Brain (organoid and tissue), 16 donors: ENCODE measurements at places on chromosomes 7 and 10.

- no peak for DNase-seq
These were observed 25.0 kb downstream of the EGFR start for GRCh38 chr7:55043691-55044370.

- DNase-seq, result no peak
These were observed 16.4 kb downstream of the ARL4A start for GRCh38 chr7:12703881-12704280.

DNA sequence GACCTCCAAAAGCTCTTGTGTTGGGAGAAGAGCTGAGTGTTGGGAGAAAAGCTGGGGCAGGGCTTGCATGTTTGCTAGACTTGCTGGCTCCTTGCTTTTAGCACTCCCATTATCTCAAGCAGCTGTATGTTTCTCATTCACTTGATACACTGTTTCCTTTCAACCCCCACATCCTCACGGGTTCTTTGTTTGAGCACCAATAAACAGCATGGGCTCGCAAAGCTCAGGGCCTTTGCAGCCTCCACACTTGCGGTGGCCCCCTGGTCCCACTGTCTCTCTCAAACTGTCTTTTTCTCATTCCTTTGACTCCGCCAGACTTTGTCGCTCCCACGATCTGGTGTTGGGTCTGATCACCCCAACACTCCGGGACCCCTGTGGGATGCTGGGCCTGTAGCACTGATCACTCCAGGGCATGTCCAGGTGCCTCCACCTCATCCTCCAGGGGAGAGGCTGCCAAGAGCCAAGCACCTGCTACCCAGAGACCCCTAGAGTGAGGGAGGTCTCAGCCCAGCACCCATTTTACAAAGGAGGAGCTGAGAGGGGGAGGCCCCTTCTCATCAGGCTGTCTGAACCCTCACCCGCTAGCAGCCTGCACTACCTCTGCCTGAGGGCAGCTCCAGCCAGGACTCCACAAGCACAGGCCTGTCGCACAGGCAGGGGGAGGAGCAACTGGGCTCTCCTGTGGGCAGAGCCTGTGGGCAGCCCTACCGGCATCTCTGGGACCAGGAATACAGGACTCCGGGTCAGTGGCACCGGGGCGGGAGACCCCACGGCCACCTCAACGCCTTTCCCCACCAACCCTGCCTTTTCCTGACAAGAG is 49.1 kb upstream of the MSMB start:
- DNase-seq, result no peak

DNA sequence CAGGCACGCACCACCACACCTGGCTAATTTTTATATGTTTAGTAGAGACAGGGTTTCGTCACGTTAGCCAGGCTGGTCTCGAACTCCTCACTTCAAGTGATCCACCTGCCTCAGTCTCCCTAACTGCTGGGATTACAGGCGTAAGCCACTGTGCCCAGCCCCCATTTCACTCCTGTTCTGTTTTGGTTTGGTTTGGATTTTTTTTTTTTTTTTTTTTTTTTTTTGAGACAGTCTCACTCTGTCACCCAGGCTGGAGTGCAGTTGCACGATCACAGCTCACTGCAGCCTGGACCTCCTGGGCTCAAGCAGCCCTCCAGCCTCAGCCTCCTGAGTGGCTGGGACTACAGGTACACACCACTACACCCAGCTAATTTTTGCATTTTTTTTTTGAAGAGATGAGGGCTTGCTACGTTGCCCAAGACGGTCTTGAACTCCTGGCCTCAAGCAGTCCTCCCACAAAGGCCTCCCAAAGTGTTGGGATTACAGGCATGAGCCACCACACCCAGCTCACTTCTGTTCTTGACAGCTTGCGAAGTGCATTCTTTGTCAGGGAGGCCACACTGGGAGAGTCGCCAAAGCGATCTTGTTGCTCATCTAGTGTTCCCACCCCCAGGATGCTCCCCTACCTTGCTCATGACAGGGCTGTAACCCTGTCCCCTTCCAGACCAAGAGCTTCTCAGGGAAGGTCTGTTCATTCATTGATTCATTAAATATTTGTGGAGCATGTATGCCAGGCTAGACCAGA is 229.1 kb downstream of the CUX1 start:
- no peak for DNase-seq

- DNase-seq, result no peak
These were observed 123.7 kb downstream of the VIPR2 start for GRCh38 chr7:159020987-159021386.

DNA sequence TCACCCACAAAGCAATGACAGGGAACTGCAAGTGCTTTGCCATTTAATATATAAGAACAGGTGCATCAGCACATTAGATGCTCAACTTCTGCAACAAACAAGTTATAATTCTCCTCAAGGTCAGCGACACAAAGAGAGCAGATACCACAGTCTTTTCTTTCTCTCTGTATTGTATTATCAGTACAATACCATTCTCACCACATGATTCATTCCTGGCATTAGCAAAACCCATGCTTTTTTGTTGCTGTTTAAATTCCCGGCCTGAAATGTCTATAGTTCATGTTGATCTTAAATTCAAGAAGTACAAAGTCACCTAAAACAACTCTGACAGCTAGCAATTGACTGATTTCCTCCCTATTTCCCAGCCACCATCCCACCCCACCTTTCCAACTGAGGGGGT is 111.8 kb upstream of the FEZF1 start:
- no peak for DNase-seq

GRCh38 chr10:109374215-109374614 is 549.1 kb downstream of the XPNPEP1 start:
- DNase-seq, result no peak

- no peak for DNase-seq
These were observed 10.5 kb downstream of the POLR1F start for GRCh38 chr7:19698331-19698730.

DNA sequence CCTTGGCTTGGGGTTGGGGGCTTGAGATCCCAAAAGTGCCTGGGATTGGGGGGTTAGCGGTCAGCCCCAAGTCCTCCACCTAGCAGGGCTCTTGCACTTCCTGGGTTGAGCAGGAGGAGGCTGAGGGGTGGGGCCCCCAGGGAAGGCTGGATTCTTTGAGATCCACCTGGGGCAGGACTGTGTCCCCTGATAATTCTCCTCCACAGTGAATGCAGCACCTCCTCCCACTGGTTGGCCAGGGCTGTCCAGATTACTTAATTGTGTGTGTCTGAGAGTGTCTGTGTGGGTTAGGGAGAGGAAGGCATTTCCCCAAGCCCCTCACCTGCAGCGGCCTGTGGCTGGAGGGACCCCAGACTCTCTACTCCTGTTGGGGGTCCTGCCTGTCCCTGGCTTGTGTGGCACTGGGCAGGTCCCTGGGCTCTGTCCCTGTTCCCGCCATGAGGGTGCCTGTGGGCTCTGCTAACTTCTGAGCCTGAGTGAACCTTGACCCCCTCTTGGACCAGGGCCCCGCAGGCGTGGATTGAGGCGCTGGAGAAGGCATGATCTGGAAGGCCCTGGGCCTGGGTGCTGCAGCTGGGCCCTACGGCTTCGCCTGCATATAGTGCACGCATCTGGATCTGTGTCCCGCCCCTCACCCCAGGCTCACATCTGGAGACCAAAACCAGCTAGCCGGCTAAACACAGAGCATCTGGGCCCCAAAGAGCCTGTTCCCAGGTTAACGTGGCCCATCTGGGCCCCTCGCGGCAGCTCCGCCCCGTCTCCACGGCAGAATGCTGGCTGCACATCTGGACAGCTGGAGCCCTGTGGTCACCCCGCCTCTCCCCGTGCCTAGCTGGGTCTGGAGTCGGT is 10.4 kb downstream of the TMEM270 start:
- DNase-seq, result no peak

DNA sequence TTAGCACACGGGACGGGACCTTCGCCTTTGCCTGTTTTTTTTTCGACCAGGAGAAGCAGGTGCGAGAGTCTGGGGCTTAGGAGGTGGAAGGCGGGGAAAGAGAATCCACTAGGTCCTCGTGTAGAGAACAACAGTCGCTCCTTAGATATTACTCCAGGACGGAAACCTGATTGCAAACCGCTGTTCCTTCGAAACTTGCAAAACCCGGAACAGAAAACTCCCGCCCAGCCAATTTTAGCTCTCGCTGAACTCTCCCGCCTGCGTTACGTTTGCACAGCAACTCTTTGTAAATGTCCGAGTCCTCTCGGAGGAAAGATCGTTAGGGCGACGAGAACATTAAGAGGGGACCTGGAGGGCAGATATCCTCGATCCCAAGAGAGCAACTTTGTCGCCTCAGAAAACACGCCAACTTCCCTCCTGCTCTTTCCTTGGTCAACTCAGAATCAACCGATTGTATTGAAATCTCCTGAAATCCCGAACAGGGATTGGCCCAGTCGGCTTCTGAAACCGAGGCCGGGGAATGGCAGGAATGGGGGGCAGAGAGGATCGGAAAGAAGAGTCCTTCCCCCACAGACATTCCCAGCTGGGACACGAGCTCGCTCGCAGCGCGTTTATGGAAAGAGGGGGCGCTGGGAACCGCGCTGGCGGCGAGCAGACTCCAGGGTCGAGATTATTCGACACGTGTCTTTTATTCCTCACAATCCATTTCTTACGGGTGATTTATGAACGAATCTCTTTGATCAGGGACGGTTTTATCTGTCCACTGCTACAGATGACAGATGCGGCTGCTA is 9.9 kb downstream of the TWIST1 start:
- DNase-seq, result peak; percentile 76

DNA sequence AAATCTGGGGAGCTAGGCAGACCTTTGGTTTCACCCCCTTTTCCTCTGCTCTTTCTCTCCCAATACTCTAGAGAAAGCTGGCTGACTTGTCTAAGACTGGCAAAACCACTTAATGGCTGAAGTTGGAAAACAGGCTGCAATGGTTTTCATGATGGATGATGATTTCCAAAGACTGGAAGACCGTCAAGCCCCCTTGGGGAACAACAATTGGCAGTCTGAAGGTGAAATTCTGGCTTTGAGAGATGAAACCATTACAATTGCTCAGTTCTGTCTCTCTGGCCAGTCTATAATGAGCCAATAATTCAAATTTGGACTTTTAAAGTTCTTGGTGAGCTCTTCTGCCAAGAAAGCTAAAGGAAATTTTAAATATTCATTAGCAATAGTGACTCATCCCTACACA is 680.5 kb downstream of the PARD3 start:
- DNase-seq, result no peak

- no peak for DNase-seq
These were observed 98.8 kb upstream of the PFKP start for GRCh38 chr10:2968401-2969058.

DNA sequence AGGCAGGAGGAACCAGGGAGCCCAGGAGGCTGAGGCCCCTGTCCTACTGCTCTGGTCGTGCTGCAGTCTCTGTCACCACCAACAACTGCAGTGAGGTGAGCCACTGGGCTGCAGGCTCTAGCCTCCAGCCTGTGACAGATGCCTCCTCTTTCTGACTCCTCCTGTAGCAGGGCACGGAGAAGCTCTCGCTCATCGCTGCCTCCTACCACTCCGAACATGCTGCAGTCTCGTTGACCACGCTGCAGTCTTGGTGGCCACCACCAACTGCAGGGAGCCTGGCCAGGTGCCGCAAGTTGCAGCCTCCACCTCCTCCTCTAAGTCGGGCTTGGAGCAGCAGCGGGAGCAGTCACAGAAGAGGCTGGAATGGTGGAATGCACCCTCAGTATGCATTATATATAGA is 22.1 kb upstream of the VOPP1 start:
- no peak for DNase-seq

- DNase-seq, result no peak
These were observed 58.6 kb downstream of the PROSER2 start for GRCh38 chr10:11881477-11882417.

DNA sequence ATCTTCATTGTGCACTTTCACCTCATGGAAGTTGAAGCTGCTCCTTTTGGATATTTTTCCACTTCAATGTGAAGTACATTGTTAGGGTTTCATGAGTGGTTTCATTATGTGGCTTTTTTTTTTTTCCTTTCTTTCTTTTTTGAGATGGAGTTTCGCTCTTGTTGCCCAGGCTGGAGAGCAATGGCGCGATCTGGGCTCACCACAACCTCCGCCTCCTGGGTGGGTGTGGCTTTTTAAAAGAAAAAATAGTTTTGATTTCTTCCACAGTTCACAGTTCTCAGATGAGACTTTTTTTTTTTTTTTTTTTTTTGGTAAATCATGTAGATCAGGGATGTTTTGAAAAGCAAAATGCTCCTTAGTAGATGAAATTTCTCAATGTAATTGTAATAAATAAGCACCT is 652.3 kb upstream of the ANKRD30A start:
- DNase-seq, result no peak

DNA sequence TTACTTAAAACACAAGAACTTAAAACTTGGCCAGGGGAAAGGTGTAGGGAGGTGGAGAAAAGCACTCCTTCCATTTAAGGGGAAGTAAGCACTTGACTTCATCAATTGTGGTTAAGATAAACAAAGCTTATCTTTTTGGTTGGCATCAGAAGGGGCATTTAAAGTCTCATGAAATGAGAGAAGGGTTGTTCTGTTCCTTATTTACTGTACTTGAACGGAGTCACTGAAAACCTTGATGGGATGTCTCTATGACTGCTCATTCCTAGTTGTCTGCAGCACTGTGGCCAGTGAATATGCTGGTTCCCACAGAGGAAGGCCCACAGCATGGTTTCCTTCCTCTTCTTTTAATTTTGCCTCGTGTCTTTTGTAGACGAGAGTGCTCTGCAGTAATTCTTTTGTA is 229.3 kb downstream of the AUTS2 start:
- DNase-seq, result no peak

GRCh38 chr10:117964536-117964935 is 82.2 kb downstream of the RAB11FIP2 start:
- no peak for DNase-seq

- no peak for DNase-seq
These were observed 19.4 kb upstream of the EPHB6 start for GRCh38 chr7:142835487-142835886.

DNA sequence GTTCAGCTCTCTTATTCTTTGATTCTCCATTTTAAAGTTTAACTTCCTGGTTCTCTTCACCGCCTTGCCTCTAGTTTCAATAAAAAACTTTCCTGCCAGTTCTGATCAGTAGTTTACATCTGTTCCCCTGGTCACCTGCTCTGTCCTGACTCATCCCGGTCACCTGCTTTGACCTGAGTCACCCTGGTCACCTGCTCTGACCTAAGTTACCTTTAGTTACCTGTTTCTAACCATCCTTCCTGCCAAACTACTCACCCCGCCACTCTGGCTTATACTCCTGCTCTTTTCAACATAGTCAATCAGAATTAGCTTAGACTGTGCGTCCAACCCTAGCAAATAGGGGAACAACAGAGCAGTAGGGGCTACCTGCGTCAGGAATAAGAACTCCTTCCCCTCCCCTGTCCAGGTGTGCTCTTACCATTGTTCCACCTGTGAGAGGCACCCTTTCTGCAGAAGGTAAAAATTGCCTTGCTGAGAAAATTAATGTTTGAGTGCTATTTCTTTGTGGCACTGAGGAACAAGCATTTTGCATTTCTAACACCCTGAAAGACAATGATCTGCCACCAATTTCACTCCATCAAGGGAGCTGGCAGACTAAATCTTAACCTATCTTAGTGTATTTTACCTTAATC is 263.6 kb downstream of the DOCK4 start:
- no peak for DNase-seq
